Astrocyte (in vitro differentiated cells and primary cell): ENCODE measurements at places on chromosomes 7 and 10. TPM values are rescaled to one million over a fixed set of nuclear protein-coding genes. Genes with fewer than 3 reads are reported as not detected.

DNA sequence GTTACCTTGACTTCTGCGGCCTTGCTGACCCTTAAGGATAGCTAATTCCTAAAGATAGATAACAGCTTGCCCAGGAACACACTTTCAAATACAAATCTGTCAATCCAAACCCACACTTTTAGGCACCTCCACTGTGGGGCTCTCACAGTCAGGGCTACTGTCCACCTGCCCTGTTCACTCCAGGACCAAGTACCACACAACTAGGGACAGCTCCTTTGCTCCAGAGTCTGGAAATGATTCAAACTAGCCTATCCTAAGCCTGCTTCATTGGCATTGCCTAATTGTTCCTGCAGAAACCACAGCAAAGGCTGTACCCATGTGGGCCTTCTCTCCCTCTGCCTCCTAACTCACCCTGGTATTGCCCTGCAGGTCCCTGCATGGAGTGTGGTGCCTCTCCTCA is 538.9 kb upstream of the IGFBP3 start:
- H3K27me3 ChIP-seq = no peaks in the 10 kb centered on the region
- H3K4me3 ChIP-seq = no peak overlapping the region
- H3K27ac ChIP-seq = no peak overlapping the region
- H3K36me3 ChIP-seq = no peaks in the 10 kb centered on the region

Gene ASB15
- not detected in 2 replicates for total RNA-seq

DNA sequence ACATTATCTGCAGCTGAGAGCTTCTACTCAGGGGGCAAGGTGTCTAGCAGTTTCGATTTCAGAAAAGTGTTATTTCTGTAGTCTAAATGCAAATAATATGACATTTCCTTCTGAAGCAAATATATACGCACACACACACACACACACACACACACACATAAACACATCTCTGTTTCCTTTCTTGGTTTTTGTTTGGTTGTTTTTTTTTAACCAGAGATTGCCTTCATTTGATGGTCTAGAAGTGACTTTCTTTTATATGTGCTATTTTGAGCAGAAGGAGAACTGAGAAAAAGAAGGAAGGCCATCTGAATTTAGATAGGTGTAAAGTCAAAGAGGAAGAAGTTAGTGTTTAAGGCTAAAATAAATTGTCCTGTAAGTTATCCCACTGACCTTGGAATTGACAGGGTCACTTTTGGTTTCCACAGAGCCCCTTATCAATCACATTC is 142.2 kb downstream of the TRIL start:
- H3K4me3 ChIP-seq = no peak overlapping the region
- H3K27me3 ChIP-seq = no peaks in the 10 kb centered on the region
- DNase-seq = no peak
- peaks cover 11% of the 10 kb centered on the region for H3K36me3 ChIP-seq

- H3K27me3 ChIP-seq = peaks cover 6% of the 10 kb centered on the region
- H3K4me1 ChIP-seq = peaks cover 2% of the 10 kb centered on the region
- H3K4me3 ChIP-seq = no peak overlapping the region
- H3K36me3 ChIP-seq = no peaks in the 10 kb centered on the region
Observed at GRCh38 chr10:30387646-30388243, 38.7 kb upstream of the MTPAP start.

DNA sequence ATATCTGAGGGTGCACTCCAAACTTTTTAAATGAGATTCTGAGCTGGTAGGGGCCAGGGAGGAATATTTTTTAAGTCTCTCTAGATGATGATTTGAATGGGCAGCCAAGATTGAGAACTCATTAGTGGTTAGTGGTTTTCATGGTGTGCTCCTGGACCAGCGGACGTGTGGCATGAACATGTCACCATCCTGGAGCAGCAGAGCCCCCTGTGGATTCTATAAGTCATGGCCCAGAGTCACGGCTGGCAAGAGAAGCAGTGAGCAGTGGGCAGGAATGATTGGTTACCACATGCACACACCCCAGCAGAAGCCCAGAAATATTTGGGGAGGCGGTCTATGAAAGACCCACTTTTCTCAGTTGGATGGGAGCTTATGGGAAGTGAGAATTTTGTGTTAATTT is 21.2 kb upstream of the UCN3 start:
- no peak overlapping the region for H3K27ac ChIP-seq
- H3K36me3 ChIP-seq = no peaks in the 10 kb centered on the region
- H3K27me3 ChIP-seq = no peaks in the 10 kb centered on the region

Gene FLNC
- 308 and 364 TPM in 2 replicates for total RNA-seq

GRCh38 chr7:34849163-34849960 is 187.9 kb downstream of the DPY19L1 start:
- no peak overlapping the region for H3K4me3 ChIP-seq
- H3K27ac ChIP-seq = no peak overlapping the region
- DNase-seq = peak; percentile 9
- no peaks in the 10 kb centered on the region for H3K36me3 ChIP-seq
- no peaks in the 10 kb centered on the region for H3K27me3 ChIP-seq

Gene BICC1
- total RNA-seq = 23.0 and 37.5 TPM in 2 replicates

Gene ZNF804B
- not detected in 2 replicates for total RNA-seq

DNA sequence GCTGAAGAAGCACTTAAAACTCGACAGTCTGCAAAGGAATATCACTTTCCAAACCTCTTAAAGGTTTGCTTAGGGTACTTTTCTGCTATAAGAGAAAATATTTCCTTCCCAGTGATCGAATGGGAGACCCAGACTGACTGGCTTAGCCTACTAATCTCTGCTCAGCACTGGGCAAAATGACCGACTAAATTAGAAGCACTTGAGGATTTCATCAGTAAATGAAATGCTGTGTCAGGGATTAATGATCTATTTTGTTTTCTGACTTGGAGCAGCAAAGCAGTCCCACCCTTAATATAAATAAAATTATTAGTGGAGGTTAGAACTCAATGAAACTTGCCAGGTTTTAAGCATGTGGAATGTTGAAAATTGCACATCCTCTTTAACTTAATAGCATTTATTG is 411.6 kb downstream of the NEBL start:
- no peaks in the 10 kb centered on the region for H3K27me3 ChIP-seq
- no peak for DNase-seq
- no peaks in the 10 kb centered on the region for H3K36me3 ChIP-seq
- H3K4me3 ChIP-seq = no peak overlapping the region
- H3K4me1 ChIP-seq = no peaks in the 10 kb centered on the region
- no peak overlapping the region for H3K27ac ChIP-seq

Gene UBTD1
- total RNA-seq = 73.1 and 81.9 TPM in 2 replicates

Gene ACTL6B
- not detected in 2 replicates for total RNA-seq
